ENCODE measurements at places on chromosomes 3 and 15.

DNA sequence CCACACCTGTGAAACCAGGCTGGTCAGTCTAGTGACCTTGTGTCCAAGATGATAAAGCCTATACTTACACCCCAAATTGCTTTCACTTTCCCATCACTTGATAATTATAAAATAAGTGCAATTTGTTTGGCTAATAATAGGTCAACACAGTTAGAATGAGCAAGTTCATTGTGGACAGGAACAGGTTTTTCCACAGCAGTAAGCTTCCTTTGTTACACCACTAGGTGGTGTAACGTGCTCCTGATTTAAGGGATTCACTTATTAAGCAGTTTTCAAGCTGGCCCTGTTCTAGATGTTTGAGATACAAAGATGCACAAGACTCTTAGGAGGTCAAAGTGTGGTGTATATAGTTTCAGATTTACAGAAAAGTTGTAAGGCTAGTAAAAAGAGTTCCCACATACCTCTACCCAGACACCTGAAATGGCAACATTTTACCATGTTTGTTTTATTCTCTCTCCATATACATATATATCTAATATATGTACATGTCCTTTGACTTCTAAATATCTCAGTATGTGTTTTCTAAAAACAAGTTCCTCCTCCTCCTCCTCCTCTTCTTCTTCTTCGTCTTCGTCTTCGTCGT lies 6.8 kb upstream of the MFSD1 start:
- no peak overlapping the region for H3K4me3 ChIP-seq
- H3K27me3 ChIP-seq: no peaks in the 10 kb centered on the region
- H3K27ac ChIP-seq: no peak overlapping the region
- no peaks in the 10 kb centered on the region for H3K36me3 ChIP-seq
- DNase-seq: no peak

GRCh38 chr15:75359537-75360250 lies 8.7 kb downstream of the MAN2C1 start:
- H3K27me3 ChIP-seq: no peaks in the 10 kb centered on the region
- no peak overlapping the region for H3K27ac ChIP-seq
- H3K4me1 ChIP-seq: no peaks in the 10 kb centered on the region
- no peak overlapping the region for H3K4me3 ChIP-seq
- DNase-seq: no peak

DNA sequence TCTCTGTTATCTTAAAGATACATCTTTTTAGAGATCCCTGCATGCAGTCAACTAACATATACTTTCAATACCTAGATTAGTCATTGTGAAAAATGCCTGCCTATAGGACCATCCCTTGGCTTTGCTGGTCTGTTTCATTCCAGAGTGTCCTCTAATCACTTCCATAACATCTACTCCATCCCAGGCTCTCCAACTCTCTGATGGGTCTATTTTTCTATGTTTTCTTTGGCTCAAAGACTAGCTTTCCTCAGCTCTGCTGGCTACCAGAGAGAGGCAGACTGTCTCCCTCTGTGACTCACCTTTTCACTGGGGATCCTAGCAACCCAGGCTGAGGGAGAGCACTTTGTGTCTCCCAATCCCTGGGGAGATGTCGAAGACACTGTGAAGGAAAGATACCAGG lies 547.7 kb upstream of the MCTP2 start:
- H3K27ac ChIP-seq: no peak overlapping the region
- H3K27me3 ChIP-seq: no peaks in the 10 kb centered on the region
- no peak overlapping the region for H3K4me3 ChIP-seq
- H3K36me3 ChIP-seq: no peaks in the 10 kb centered on the region
- no peak for DNase-seq

GRCh38 chr3:50122071-50122470 lies 33.1 kb upstream of the SEMA3F start:
- H3K4me3 ChIP-seq: no peak overlapping the region
- H3K36me3 ChIP-seq: no peaks in the 10 kb centered on the region
- peaks cover 3% of the 10 kb centered on the region for H3K4me1 ChIP-seq
- no peaks in the 10 kb centered on the region for H3K27me3 ChIP-seq
- H3K27ac ChIP-seq: no peak overlapping the region
- no peak for DNase-seq

- no peak for DNase-seq
- H3K27me3 ChIP-seq: peaks cover 4% of the 10 kb centered on the region
- no peak overlapping the region for H3K4me3 ChIP-seq
- H3K4me1 ChIP-seq: no peaks in the 10 kb centered on the region
- no peaks in the 10 kb centered on the region for H3K36me3 ChIP-seq
- H3K27ac ChIP-seq: no peak overlapping the region
These were observed 167.9 kb downstream of the FMN1 start for GRCh38 chr15:33026614-33027013.

DNA sequence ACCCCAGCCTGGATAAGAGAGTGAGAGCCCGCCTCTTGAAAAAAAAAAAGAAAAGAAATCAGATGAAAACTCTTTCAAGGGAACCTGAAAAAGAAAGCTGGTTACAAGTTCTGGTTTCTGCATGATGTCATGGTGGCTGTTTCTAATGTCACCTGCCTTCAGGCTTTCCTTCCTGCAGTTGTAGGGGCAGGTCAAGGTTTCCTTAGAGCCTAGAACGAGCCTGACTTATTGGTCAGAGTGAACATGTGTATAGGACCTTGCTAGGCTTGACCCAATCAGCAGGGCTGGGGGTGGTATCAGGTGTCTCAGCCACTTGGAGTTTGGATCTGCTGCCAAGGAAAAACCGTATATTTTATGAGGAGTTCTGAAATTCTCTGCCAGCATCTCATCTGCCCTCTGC lies 3.8 kb downstream of the IVD start:
- DNase-seq: no peak
- peaks cover 39% of the 10 kb centered on the region for H3K4me1 ChIP-seq
- peaks cover 32% of the 10 kb centered on the region for H3K36me3 ChIP-seq
- H3K4me3 ChIP-seq: no peak overlapping the region

DNA sequence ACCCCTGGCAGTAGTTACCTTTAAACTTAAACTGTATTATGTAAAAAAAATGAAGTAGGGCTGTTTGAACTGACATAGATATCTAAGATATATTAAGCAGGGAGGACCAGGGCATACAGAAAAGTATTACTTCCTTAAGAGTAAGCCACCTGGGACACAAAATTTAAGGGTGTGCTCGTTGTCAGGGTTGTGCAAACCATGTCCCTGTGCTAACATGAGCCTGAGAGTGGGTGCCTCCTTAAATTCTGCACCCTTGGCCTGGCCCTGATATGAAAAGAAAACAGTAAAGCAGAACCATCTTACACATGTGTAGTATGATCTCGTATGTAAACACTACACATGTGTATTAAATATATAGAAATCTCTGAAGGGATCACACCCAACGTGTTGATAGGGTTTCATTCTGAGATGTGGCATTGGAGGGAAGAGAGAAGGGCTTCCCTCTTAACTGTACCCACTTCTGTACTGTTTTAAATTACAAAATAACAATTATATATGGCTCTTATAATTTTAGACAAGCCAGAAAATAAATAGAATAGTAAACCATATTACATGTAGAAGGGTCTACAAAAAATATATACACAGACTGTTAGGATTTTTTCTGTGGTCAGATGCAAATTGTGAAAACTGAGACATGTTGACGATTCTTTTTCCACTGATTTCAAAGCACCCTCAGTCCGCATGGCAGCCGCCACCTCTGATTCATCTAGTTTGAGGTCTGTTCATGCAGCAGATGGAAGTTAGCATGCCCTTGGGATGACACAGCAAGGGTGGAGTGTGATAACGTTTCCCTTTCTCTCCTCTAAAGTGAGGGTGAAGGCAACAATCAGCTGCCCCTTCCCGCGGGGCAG lies 400.8 kb upstream of the PROK2 start:
- H3K4me3 ChIP-seq: no peak overlapping the region
- DNase-seq: peak; percentile 53
- peaks cover 5% of the 10 kb centered on the region for H3K27me3 ChIP-seq
- H3K36me3 ChIP-seq: no peaks in the 10 kb centered on the region
- H3K4me1 ChIP-seq: peaks cover 10% of the 10 kb centered on the region
- no peak overlapping the region for H3K27ac ChIP-seq

DNA sequence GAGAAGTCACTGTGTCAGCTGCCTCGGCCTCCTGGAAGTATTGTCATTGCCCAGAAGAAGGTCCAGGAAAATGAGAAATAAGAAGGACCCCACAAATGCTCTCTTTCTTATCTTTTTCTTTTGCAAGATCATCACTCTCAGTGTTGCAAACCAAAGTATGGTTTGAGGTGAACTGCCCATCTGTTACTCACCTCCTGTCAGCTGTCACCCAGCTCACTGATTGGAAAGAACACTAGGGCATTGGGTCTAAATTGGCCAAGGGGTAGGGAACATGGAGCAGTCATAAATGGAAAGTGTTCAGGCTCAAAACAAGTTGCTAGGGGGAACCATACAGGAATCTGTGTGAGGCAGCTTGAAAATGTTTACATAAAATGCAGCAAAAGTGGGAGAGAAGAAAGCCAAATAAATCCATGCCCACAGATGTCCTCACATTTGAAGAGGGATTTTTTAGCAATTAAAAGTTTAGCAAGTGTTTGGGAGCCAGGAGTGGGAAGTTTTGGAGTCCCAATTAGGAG lies 431.2 kb upstream of the THBS1 start:
- peaks cover 12% of the 10 kb centered on the region for H3K4me1 ChIP-seq
- DNase-seq: no peak
- H3K4me3 ChIP-seq: no peak overlapping the region
- no peak overlapping the region for H3K27ac ChIP-seq

GRCh38 chr15:91954292-91954691 lies 100.8 kb downstream of the SLCO3A1 start:
- no peaks in the 10 kb centered on the region for H3K27me3 ChIP-seq
- H3K36me3 ChIP-seq: no peaks in the 10 kb centered on the region
- peaks cover 12% of the 10 kb centered on the region for H3K4me1 ChIP-seq
- H3K27ac ChIP-seq: no peak overlapping the region

DNA sequence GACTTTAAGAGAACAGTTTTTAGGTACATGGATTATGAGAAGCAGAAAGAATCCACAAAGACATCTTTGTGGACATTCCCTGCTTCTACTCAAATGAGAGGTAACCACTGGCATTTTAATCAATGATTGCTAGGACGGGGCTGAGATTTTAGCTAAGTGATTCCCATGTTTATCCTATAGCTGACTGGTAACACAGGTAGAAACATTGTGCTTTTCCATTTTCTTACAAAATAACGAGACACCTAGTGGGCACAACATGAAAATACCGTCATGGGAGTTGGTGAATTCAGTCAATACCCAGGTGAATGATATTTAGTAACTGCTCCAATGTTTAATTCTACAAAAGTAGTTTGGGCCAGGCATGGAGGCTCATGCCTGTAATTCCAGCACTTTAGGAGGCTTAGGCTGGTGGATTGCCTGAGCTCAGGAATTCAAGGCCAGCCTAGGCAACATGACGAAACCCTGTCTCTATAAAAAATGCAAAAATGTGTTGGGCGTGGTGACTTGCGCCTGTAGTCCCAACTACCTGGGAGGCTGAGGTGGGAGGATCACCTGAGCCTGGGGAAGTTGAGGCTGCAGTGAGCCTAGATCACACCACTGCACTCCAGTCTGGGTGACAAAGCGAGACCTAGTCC lies 37.2 kb upstream of the DENND4A start:
- H3K4me1 ChIP-seq: peaks cover 50% of the 10 kb centered on the region
- H3K27me3 ChIP-seq: no peaks in the 10 kb centered on the region
- peaks cover 2% of the 10 kb centered on the region for H3K36me3 ChIP-seq
- peak overlapping the region; percentile 90 for H3K27ac ChIP-seq
- no peak for DNase-seq
- no peak overlapping the region for H3K4me3 ChIP-seq

GRCh38 chr3:112647122-112647521 lies 6.2 kb upstream of the CCDC80 start:
- H3K4me3 ChIP-seq: no peak overlapping the region
- H3K4me1 ChIP-seq: peaks cover 28% of the 10 kb centered on the region
- H3K27me3 ChIP-seq: peaks cover 10% of the 10 kb centered on the region
- DNase-seq: no peak
- H3K27ac ChIP-seq: no peak overlapping the region

GRCh38 chr15:53193149-53193548 lies 403.0 kb upstream of the ONECUT1 start:
- DNase-seq: no peak
- H3K4me1 ChIP-seq: no peaks in the 10 kb centered on the region
- no peak overlapping the region for H3K4me3 ChIP-seq
- no peaks in the 10 kb centered on the region for H3K36me3 ChIP-seq
- no peak overlapping the region for H3K27ac ChIP-seq

GRCh38 chr15:23002920-23003319 lies 22.8 kb upstream of the CYFIP1 start:
- H3K36me3 ChIP-seq: peaks cover 18% of the 10 kb centered on the region
- H3K4me1 ChIP-seq: no peaks in the 10 kb centered on the region

- no peaks in the 10 kb centered on the region for H3K4me1 ChIP-seq
- H3K36me3 ChIP-seq: no peaks in the 10 kb centered on the region
- no peak overlapping the region for H3K27ac ChIP-seq
- peaks cover 9% of the 10 kb centered on the region for H3K27me3 ChIP-seq
- H3K4me3 ChIP-seq: no peak overlapping the region
These were observed 10.1 kb upstream of the C3orf22 start for GRCh38 chr3:126568776-126569342.

DNA sequence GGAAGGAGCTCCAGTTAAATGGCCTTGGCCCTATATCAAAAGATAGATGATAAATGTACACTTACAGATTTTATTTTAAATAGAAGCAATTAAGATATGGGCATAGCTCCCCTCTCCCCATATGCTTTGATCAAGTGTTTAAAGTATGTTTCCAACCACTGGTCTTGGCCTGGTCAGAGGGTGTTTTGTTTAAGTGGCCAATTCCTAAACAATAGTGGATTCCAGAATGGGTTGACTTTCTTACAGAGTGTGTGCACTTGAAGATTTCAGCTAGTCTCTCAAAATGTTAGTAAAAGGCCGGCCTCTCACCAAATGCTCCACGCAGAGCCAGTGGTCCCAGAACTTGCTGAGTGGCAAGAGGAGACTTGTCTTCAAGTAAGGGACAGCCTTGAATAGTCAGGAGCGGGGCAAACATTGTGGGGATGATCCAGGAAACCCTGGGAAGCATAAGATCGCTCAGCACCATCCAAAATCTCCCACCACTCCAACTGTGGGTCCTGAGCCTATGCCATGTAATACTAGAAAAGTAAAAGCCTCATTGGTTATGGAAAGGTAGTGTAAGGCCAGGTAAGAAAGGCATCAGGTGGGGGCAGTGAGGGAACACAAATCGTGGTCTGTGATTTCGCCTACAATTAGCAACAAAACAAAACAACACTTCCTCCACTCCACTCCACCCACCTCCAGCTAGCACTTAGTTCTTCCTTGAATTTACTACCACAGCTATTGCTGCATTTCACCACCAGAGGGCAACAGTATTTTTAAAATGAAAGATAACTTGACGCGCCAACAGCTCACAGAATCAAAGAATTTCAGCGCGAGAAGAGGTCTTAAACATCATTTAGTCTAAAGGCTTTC lies 4.8 kb downstream of the RARRES1 start:
- peaks cover 6% of the 10 kb centered on the region for H3K36me3 ChIP-seq
- H3K4me1 ChIP-seq: peaks cover 23% of the 10 kb centered on the region
- DNase-seq: peak; percentile 28
- peak overlapping the region; percentile 42 for H3K4me3 ChIP-seq
- peaks cover 4% of the 10 kb centered on the region for H3K27me3 ChIP-seq

DNA sequence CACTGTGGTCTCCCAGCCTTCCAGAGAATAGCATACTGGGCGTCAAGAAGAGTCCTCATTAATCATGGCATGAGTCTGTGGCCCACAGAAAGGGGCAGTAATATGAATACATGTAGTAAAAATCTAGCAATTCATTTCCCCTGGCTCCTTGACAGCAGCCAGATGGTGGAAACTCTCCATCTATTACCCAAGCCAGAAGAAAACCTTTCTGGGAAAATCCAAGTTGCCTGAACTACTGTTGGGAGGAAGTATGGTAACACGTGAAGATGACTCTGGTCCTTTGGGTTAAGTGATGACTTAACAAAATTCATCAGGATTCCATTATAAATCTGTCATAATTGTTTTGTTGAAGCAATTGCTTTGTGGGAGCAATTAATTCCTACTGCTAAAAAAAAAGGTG lies 530.5 kb downstream of the FHIT start:
- no peak overlapping the region for H3K4me3 ChIP-seq
- no peaks in the 10 kb centered on the region for H3K4me1 ChIP-seq
- no peak for DNase-seq
- no peaks in the 10 kb centered on the region for H3K27me3 ChIP-seq
- no peak overlapping the region for H3K27ac ChIP-seq
